ENCODE measurements at places on chromosomes 11 and 22.

DNA sequence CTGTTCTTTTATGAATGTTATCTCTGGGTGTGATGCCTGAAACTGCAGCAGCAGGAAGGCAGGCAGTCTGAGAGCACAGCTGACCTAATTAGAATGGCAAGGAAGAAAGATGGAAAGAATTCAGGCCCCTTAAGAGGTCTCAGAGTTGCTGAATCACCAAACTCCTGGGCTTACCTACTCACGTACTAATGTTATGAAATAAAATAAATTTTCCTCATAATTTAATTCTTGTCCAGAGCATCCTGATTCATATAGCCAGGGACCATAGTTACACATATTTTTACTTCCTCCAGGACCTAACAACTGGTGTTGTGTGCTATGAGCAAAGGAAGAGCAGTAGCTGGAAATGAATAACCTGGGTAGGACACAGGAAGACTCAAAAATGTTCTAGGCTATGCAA is 41.9 kb downstream of the SNX19 start:
- no peak for DNase-seq

GRCh38 chr22:19843107-19843856 is 11.4 kb downstream of the GNB1L start:
- DNase-seq, result no peak

DNA sequence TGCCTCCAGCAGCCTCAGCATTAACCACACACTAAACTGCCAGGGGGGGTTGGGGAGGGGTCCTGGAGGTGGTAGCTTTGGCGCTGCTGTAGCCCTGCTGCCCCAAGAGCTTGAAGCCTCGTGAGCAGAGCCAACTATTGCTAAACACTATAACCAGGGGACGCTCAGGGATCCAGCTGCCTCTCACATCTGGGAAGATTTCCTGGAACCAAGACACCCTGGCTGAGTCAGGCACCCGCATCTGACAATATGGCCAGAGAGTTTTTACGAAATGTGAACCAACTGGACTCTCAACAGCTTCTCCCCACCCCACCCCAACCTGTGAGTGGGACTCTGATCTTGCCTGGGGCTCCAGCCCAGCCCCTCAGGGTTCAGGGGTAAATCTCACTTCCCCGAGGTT is 14.3 kb downstream of the C1QTNF6 start:
- DNase-seq, result no peak

DNA sequence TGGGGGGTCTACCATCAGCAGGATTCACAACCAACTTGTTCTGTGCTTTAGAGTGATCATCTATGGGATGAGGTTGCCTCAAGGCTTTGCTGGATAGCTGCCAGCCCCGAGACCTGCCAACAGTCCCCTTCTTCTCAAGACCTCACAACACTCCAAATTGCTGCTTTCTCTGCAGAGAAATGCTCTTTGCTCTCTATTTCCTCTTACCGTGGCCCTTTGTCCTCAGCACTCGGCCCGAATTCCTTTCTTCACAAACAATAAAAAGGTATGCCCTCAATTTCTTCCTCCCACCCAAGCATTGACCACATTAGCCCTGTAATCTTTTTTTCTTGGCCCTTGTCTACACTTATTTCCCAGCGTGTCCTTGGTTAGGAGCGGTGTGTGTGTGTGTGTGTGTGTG is 147.4 kb upstream of the SNX19 start:
- no peak for DNase-seq

DNA sequence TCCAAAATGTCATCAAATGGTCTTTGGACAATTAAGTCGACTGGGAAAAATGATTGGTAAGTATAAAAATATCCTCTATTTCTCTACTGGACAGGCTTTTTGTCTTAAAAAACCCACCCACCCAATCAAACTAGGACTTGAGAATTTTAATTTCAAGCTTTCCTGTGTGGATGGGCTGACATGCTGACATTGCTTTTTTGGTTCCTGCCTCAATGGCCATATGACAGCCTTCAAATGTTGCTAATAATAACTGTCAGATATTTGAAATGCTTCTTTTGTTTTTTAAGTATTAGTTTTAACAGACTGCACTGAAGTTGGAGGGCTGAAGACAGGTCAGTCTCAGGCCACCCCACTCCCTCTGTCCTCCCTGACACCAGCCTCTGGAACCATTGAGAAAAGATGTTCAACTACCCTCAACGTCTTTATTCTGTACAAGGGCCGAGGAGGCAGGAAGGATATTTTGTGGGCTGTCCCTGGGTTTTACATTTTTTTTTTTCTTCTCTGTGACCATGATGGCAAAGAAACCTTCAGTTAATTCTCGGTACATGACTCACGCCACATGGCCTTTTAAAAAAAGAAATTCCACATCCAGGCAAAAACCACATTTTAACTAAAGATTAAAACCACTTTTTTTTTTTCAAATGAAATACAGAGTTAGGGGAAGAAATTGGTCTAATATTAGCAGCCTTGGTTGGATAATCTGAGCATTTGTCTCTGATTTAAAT is 130.4 kb downstream of the SLC1A2 start:
- DNase-seq, result no peak

DNA sequence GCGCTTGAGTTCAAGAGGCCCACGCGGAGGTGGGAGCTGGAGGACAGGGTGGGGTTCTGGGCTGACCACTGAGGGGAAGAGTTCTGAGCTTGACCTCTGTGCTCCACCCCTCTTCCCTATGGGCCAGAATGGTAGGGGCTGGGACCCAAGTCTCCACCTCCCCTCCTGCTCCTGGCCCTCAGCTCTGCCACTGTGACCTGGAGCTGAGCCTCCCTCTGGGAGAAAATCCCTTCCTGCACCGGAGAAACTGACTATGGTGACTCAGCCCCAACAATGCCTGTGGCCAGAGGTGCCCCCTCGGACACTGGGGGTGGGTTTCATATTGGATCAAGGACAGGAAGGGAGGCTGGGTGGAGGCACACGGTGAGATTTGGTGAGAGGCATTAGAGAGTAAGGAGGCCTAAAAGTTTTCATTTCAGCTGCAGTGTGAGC is 23.0 kb downstream of the RELT start:
- DNase-seq, result no peak

- no peak for DNase-seq
Observed at GRCh38 chr11:44244639-44245310, 65.2 kb downstream of the ALX4 start.

DNA sequence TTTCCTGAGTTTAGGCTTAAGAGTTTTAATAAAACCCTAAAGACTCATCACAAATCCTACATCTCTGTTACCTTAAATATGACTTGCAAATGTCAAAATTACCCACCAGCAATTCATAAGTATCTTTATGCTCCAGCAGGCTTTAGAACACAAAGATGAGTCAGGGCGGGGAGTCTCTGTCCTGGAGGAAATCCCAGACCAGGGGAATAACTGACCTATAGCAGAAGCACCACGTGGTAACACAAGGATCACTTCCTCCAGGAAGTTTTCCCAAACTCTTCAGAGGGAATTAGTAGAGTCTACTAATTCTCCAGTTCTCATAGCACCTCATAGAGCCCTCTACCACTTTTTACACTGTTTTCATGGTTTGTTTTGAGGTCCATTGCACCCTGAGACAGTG is 217.0 kb downstream of the NAV2 start:
- no peak for DNase-seq

DNA sequence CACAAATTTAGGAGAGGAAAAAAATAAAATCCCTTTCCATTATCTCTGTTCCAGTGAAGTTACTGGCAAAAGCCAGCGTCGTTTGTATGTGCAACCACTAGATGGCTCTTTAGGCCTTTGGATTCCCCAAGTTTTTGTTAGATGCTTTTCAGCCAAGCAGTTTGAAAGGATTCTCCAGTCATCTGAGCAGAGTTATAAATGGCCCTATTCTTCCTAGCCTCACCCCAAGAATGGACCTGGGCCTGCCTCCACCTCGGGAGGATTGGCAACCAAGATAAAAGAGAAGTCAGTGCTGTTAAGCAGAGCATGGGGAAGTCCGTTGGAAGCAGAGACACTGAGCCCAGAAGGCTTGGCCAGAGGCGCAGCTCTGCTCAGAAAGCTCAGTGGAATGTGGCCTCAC is 15.4 kb downstream of the FAM181B start:
- no peak for DNase-seq

DNA sequence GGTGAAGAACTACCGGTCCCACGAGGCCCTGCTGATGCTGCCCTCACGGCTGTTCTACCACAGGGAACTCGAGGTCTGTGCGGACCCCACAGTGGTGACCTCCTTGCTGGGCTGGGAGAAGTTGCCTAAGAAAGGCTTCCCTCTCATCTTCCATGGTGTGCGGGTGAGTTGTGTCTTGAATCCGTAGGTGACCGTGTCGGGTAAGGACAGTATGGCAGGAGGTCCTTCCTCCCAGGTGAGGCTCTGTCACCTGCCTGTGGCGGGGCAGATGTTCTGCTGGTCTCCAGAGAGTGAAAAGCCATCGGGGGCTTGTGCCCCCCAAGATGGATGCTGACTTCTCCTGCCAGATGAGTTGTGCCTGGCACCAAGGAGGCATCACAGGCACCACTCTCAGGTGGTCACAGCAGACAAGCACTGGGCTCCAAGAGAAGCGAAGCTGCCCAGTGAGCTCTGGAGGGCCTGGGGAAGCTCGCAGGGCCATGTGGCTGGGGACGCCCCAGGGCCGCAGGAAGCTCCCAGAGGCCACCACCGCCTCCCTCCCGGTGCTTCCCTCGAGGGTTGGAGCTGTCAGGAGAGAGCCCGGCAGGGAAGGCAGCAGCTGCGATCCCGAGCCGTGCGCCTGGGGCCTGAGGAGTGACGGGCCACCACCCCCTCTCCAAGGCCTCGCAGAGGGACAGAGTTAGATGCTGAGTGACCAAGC is 17.3 kb upstream of the PANX2 start:
- no peak for DNase-seq

- DNase-seq, result no peak
Observed at GRCh38 chr22:29031227-29032011, 30.2 kb downstream of the C22orf31 start.

DNA sequence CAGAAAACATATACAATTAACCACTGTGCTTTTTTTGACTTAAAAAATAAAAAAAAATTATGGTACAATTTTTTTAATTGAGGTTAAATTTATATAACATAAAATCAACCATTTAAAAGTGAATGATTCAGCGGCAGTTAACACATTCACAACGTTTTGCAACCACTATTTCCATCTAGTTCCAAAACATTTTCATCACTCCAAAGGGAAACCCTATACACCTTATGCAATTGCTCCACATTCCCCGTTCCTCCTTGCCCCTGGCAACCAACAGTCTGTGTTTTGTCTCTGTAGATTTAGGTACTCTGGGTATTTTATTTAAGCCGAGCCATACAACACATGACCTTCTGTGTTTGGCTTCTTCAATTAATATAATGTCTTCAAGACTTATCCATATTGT is 15.3 kb downstream of the DDI1 start:
- no peak for DNase-seq

GRCh38 chr11:13868710-13869397 is 93.7 kb upstream of the SPON1 start:
- no peak for DNase-seq

- no peak for DNase-seq
Observed at GRCh38 chr22:40050258-40050657, 55.5 kb downstream of the FAM83F start.

DNA sequence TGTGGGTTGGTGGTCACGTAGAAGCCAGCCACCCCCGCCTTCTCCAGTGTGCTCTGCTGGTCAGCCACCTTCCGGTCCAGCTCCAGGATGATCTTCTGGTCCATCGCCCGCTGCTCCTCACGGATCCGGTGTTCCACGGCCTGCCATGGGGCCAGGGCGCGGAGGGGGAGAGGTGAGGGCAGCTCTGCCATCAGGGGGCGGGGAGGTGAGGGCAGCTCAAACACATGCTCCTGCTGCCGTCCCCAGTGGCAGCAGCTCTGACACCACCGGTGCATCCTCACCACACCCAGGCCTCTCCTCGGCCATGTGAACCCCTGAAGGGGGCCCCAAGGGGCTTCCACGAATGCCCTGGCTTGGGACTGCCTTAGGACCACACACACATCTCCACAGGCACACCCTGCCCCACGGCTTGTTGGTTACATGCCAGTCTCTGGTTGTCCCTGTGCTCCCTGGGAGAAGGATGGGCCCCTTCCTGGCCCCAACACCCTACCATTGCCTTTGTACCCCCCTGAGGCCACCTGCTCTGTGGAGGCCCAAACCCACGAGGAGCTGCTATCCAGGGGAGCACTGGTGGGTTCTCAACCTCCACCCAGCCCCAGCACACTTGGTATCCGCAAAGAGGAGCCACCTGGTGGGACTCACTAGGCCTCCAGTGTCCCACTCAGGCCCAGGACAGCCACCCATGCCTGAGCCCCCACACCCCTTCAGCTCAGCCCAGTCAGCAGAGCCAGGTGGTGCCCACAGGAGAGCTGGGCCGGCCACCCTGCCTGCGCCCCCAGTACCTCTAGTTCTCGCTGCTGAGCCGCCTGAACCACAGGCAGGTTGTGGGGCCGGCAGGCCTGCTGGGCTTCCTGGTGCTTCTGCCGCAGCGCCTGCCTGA is 4.3 kb downstream of the DGCR6L start:
- DNase-seq, result peak; percentile 16

- no peak for DNase-seq
Observed at GRCh38 chr22:23892130-23892529, 2.1 kb upstream of the MIF start.

- DNase-seq, result no peak
Observed at GRCh38 chr11:34238966-34239365, 118.8 kb downstream of the ABTB2 start.

DNA sequence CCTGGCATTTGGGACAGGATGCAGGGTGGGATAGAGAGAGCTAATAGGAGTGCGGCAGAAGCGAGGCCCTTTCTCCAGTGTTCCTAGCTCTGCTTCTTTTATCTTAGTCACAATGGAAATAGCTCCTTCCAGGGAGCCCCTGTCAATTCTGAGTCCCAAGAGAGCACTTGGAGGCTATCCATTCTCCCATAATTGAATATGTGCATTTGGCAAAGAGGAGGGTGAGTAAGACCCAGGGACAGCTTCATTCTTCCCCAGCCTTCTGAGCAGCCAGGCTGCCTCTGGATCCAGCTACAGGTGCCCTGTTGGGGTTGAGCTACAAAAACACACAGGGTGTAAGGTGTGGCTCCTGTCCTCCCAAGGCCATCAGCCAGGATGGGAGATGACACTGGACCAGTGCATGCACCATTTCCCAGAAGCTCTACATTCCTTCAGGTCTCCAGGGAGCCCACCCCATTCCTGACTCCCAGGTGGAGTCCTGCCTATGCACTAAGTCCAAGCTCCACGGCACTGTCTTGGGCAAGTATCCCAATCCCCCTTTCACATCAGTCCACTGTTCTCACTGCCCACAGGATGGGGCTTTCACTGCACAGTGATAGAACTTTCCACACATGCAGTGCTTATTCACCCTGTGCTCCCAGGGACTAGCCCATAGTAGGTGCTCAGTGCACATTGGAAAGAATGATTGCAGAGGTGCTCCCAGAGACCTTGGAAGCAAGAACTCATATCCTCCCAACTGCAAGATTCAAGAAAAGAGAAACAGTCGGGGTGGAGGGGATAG is 6.2 kb downstream of the MS4A10 start:
- DNase-seq, result no peak

- DNase-seq, result no peak
Observed at GRCh38 chr11:15547685-15548084, 433.0 kb downstream of the INSC start.

GRCh38 chr11:31325160-31325559 is 44.4 kb downstream of the DCDC1 start:
- no peak for DNase-seq

- DNase-seq, result no peak
Observed at GRCh38 chr11:118878163-118878563, 5.5 kb upstream of the CXCR5 start.
